Mucosa of gallbladder (tissue), 1 donor: ENCODE measurements at places on chromosomes 3 and 15. TPM values are rescaled to one million over a fixed set of nuclear protein-coding genes. Genes with fewer than 3 reads are reported as not detected.

Gene SYNPR
- total RNA-seq: not detected

Gene CIDEC
- 5.0 TPM for total RNA-seq

Gene GOLGA8O
- 1.4 TPM for total RNA-seq

Gene RBPMS2
- total RNA-seq: 41.3 TPM

Gene ITIH1
- 4.8 TPM for total RNA-seq

Gene SAMD7
- not detected for total RNA-seq

Gene CFAP92
- 3.3 TPM for total RNA-seq

Gene LOXL1
- total RNA-seq: 20.2 TPM

Gene SNX22
- total RNA-seq: 1.0 TPM

Gene PPM1L
- total RNA-seq: 79.5 TPM

Gene GOLGA8J
- total RNA-seq: not detected

Gene GOLGA6L9
- 2.1 TPM for total RNA-seq

Gene GOLIM4
- 76.6 TPM for total RNA-seq

DNA sequence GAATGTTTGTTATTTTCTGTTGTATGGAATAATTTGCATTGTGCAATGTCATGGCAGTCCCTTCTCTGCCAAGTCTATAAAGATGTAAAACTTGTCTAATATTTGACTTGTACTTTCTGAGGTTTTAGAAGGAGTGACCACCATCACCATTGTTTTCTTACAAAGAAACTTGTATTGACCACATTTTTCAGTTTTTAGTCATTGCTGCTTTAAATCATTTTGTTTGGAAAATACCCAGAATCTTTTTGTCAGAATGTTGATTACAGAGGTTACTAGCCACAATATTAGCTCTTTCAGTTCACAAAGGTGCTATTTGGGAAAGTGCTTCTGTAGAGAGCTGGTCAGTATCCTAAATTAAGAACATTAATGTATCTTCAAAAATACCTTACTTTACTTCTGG lies 532.4 kb upstream of the GBE1 start:
- no peak for DNase-seq

DNA sequence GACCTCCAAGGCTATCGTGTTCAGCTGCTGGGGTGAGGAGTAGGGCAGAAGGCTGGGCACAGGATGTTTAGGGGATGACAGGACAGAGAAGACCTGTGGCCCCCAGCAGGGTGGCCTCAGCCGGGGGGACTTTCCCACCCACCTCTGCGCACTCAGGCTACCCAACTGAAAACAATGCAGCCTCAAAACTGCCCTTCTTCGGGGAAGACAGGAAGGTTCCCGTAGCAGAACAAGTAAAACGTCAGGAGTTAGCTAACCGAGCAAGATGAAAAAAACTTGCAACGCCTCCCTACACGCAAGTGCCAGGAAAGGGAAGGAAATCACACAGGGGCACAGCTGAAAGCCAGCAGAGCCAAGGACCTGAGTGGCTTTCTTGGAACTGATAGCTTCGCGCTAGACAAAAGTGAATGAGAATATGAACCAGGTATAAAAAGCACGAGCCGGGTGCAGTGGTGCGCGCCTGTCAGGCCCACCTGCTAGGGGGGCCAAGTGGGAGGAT lies 38.4 kb upstream of the FURIN start:
- DNase-seq: peak; percentile 29

- DNase-seq: no peak
These were observed 124.6 kb upstream of the GBE1 start for GRCh38 chr3:81886081-81886480.

- DNase-seq: peak; percentile 42
These were observed 237.7 kb downstream of the SLCO3A1 start for GRCh38 chr15:92091155-92091734.

DNA sequence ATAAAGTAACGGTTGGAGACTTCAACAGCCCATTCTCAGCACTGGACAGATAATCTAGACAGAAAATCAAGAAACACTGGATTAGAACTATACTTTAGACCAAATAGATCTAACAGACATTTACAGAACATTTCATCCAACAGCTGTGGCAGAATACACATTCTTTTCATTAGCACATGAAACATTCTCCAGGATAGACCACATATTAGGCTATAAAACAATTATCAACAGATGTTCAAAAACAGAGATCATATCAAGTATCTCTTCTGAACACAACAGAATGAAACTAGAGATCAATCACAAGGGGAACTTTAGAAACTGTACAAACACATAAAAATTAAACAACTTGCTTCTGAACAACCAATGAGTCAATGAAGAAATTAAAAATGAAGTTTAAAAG lies 133.3 kb downstream of the ADAM10 start:
- DNase-seq: no peak

- DNase-seq: no peak
These were observed 121.7 kb downstream of the CBLB start for GRCh38 chr3:105747060-105747541.

GRCh38 chr3:160395297-160395696 lies 3.7 kb downstream of the IFT80 start:
- no peak for DNase-seq

DNA sequence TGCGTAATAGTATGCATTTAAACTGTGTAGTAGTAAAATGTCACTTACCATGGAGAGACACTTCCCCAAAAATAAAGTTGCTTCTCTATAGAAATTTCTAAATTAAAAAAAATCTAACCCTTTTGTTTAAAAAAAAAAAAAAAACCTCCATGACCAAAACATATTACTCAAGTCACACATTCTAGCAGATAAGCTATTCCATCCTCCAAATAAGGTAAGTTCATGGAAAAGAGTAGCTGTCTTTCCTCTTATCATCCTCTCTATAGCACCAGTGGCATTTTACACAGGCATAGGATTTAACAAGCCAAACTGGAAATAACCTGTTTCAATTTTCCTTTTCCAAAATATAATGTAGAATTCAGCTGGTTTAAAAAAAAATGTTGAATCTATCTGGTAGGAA lies 57.4 kb downstream of the LRRFIP2 start:
- no peak for DNase-seq

DNA sequence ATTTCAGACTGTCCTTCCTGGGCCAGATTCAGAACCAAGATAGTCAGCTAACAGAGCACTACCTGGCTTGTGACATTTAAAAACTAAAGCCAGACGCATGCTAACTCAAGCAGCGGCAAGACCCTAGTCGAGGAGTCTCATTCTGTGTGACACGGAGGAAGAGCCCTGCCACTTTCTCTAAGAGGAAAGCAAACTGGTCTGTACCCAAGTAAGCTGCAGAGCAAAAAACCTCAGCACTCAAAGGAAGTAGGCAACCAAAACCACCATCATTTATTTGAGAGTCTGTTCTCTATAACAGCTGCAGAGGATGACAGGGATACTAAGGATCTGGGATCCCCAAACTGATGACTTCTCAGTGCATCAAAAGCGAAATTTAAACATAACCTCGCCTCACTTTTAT lies 152.1 kb downstream of the OSBPL10 start:
- DNase-seq: no peak

GRCh38 chr15:89389841-89390603 lies 55.4 kb upstream of the POLG start:
- no peak for DNase-seq

DNA sequence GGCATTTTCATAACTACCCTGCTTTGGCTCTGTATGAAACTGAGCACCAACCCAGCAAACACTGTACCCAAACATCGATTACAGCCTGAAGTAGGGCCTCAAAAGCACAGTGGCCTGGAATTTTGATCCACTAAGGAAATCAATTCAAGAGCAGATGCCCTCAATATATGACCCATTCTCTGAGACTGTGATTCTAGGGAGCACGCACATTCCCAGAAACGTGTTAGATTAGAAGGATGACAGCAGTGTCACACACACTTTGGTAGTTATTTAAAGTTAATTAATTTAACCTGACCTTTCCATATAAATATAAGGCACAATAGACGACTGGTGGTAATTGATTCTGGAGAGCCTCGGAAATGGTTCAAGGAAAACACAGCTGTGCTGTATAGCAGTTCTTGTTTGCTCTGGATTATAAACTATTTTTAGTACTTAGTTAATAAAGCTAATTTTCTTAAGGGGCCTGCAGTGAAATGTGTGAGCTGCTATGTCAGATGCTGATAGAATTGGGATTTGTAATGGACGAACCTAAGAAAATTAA lies 126.3 kb upstream of the ZNF385D start:
- DNase-seq: no peak

DNA sequence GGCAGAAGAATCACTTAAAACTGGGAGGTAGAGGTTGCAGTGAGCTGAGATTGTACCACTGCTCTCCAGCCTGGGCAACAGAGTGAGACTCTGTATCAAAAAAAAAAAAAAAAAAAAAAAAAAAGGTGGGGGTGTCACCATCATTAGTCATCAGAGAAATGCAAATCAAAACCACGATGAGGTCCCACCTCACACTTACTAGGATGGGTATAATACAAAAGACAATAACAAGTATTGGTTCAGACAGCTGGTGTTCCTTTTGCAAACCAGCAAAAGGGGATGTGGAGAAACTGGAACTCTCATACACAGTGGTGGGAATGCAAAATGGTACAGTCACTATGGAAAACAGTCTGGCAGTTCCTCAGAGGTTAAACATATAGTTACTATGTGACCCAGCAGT lies 78.7 kb upstream of the TSC22D2 start:
- no peak for DNase-seq

GRCh38 chr3:191362524-191363090 lies 32.3 kb upstream of the UTS2B start:
- no peak for DNase-seq

- no peak for DNase-seq
These were observed 137.9 kb downstream of the UACA start for GRCh38 chr15:70625438-70625837.

- no peak for DNase-seq
These were observed 245.2 kb downstream of the EFHB start for GRCh38 chr3:19688767-19689166.

DNA sequence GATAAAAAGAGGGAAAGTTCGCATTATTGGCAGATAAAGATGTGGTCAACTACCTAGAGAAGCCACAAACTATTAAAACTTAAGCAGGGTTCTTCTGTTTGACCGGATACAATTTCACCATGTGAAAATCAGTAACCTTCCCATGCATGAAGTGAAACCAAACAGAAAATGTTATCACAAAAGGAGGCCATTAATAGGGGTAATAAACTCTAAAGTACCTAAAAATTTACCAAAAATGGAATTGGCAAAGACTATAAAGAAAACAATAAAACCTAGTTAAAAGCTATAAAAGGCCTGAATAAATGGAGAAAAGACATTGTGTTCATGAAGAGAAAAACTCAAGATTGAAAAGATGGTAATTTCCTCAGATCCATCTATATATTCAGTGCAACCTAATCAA lies 83.4 kb downstream of the FEZF2 start:
- no peak for DNase-seq

GRCh38 chr15:90362936-90363212 lies 10.8 kb downstream of the ZNF774 start:
- DNase-seq: no peak

GRCh38 chr15:94174399-94174802 lies 57.0 kb upstream of the MCTP2 start:
- DNase-seq: no peak

DNA sequence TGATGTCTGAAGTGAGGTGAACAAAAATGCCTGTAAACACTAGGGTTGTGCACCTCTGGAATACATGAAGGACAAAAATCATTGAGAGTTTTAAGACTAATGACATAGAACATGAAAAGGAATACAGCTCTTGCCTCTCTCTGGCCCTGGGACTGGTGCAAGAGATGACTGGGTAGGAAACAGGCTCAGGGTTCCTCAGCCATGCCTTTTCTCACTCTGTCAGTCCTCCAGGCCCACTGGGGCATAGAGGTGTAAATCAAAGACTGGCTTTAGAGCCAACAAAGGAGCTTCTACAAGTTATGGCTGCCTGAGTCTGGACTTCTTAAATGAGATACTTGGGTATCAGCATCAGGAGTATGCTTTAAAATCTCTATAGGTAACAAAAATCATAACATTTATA lies 554.7 kb upstream of the KCNMB2 start:
- no peak for DNase-seq

DNA sequence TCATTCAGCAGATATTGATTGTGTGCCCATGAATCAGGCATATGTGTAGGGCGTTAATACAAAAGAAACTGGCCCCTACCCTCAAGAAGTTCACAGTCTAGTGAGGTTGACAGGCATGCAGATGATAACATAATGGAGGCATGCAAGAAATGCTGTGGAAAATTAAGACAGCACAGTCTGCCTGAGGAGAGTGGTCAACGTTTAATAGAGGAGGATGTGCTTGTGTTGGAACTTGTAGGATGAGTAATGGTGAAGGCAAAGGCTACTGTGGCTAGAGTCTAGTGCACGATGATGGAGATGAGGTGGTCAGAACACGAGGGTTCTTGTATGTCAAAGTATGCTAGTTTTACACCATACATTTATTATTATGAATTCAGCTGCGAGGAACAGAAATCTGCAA lies 295.7 kb downstream of the SOX2 start:
- DNase-seq: no peak

- DNase-seq: peak; percentile 95
These were observed 17.9 kb downstream of the ACSBG1 start for GRCh38 chr15:78216276-78217104.

- DNase-seq: no peak
These were observed 8.1 kb downstream of the SLC33A1 start for GRCh38 chr3:155846119-155846518.

DNA sequence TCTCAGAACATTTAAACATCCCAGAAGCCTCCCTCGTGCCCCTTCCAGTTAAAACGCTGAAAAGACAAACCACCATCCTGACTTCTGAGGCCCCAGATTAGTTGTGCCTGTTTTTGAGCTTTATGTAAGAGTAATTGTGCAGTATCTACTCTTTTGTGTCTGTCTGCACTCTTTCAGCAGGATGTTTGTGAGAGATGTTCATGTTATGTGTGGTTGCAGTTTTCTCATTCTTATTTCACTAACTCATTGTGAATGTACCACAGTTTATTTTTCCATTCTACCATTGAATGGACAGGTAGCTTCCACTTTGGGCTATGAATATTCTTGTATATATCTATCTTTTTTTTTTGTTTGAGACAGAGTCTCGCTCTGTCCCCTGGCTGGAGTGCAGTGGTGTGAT lies 40.3 kb downstream of the MINAR1 start:
- DNase-seq: no peak

- DNase-seq: peak; percentile 93
These were observed at the start of gene MITF for GRCh38 chr3:69739204-69740102. MITF (plus strand) TSS chr3:69739464; CDS start chr3:69739598, 134 bp downstream.

GRCh38 chr3:195526492-195526891 lies 16.6 kb downstream of the PPP1R2 start:
- no peak for DNase-seq

- DNase-seq: no peak
These were observed 36.9 kb upstream of the PIAS1 start for GRCh38 chr15:68017201-68017600.

DNA sequence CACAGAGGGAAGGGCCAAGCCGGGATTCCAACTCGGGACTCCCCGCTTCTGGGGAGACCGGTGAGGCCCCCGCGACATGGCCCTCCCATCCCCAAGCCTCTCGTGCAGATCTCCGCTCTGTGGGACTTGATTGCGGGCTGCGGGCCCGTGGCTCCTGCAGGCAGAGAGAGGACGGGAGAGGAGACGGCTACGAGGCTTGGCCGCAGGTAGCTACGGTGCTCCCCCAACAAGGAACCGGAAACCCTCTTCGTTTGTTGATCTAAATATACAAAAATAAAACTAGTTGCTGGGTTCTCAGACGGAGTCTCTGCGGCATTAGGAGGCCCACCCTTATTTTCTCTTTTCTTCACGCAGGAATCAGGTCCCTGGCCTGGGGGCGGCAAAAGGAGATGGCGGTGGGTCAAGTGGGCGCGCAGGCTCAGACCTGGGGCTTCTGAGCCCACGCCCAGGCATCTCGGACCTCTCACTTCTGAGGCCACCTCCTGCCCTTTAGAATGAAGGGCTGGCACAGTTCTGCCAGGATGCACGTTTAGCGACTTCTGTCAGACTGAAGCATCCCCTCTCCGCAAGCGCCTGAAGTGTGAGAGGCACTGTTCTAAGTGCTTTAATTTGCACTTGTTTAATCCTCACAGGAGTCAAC lies 10.9 kb downstream of the GNB5 start:
- no peak for DNase-seq
